ENCODE measurements at places on chromosomes 7 and 10. TPM values are rescaled to one million over a fixed set of nuclear protein-coding genes. Genes with fewer than 3 reads are reported as not detected.

Gene ADIRF
- total RNA-seq, result 158 TPM

Gene GBX1
- not detected for total RNA-seq

Gene TAS2R16
- not detected for total RNA-seq

Gene SEMA3E
- total RNA-seq, result 8.8 TPM

Gene CALCR
- total RNA-seq, result 0.24 TPM

Gene SPDYE9
- not detected for total RNA-seq

Data from lower lobe of right lung (tissue), 2 donors.